Femur (tissue), 1 donor: ENCODE measurements at places on chromosomes 6 and 20.
A peak's percentile ranks its signal among the peaks of the same experiment; 100 is the strongest.

- DNase-seq: no peak
Measured at GRCh38 chr6:16649241-16649640, 112.0 kb downstream of the ATXN1 start.

GRCh38 chr20:38812709-38813573 lies 7.4 kb downstream of the PPP1R16B start:
- DNase-seq: no peak

- DNase-seq: no peak
Measured at GRCh38 chr6:105995391-105995865, 90.7 kb upstream of the PRDM1 start.

DNA sequence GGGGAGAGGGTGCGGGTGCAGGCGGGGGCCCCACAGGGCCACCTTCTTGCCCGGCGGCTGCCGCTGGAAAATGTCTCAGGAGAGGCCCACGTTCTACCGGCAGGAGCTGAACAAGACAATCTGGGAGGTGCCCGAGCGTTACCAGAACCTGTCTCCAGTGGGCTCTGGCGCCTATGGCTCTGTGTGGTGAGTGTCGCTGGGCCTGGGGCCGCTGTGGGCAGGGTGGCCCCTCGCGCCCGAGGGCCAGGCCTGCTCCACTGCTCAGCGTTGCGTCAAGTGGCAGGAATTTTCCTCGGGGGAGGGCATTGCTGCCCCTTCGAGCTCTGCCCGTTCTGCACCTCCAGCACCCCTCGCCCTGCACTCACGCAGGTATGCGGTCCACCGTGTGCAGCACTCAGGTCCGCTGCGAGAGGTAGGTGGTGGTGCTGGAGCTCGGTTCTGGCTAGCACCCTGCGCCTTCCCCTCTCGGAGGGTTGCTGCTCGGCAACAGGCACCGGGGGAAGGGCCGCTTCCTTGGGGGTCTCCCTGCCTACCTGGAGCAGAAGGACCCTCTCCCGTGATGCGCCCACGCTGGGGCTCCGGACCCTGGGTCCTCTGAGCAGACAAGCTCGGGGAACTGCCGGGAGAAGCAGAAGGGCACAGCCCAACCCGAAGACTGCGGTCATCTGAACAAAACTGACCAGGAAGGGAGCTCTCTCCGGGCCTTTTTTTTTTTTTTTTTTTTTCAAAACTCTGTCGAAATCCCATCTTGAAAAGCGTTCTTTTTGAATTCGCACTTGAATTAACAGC lies 674 bp downstream of the MAPK14 start:
- DNase-seq: peak; percentile 43

DNA sequence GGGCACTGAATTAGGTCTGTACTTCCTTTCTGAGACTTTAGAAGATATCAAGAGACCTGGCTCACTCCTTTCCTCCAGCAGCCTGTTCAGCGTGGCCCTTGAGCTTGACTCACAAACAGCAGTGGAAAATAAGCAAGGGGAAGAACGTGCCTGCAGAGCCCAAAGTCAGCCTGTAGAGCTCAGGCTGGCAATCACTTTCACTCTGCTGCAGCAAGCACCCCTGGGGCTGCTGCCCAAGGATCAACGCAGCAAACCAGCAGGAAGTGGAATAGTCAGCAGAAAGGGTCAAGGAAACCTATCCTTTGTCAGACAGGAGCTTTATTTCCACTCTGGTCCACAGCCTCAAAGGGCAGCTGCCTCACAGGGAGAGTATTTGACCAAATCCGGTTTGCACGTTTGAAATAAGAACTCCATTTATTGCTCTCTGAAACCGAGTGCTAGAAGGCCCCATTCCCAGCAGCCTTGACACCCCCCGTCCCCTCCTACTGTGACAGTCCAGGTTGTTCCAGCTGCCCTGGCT lies 77.4 kb downstream of the PRDM1 start:
- peak; percentile 40 for DNase-seq

DNA sequence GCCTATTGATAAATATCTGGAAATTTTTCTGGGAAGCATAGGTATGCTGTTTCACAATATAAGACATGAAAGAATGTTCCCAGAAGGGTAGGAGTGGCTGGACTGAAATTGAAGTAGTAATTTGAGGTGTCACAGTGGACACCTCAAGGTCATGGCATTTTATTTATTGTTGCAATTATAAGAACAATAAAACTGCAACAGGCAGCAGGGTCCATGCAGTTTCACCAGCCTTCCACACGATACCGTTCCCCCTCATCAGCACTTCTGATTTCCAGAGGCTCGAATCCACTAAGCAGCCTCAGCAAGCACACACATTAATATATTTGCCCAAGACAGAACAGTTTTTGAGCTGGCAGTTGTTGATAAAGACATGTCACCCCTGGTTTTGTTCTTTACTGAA lies 1037.4 kb downstream of the KIF16B start:
- no peak for DNase-seq

DNA sequence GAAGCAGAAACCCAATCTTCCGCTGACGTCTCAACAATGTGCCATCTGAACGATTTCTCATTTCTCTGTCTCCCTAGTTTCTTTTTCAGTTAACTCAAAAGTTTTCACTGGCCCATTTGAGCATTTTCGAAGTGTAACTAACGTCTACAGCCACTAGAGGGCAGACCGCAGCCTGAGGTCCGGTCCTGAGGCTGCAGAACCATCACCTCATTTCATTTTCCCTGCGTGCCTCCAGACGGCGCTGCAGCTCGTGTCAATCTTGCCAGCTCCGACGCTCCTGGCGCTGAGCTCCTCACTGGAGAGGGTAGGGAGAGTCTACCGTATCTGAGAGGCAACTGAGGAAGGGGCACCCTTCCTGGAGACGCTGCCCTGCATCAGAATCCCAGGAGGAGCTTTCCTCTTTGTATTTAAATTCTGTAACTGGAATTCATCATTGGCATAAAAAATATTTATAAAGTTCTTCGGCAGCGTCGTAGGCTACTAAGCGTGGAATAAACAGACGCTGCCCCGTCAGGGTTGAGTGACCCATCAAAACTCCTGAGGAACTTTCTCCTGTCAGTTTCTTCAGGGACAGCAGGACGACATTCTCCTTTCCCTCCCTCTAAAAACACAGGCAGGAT lies 28.5 kb upstream of the DTNBP1 start:
- DNase-seq: peak; percentile 92
